ENCODE measurements at places on chromosomes 2 and 18.

GRCh38 chr2:147198651-147199171, 646.1 kb upstream of the ACVR2A start:
- DNase-seq: peak; percentile 20

- DNase-seq: no peak
Observed at GRCh38 chr2:181694271-181694670, 14.0 kb upstream of the NEUROD1 start.

DNA sequence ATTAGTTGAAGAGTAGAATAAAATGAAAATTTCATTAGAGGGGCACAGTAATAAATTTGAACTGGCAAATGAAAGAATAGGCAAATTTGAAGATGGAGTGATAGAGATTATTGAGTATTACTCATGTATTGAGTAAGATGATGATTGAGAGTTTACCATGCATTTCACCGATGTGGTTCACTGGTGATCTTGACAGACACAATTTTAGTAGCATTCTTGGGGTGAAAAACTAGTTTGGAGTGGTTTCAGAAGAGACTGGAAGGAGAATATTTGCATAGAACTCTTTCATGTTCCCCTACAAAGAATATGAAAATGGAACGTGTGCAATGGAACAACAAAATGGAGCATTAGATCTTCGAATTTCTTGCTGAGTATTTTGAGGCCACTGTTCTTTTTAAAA, 121.4 kb downstream of the ASXL3 start:
- DNase-seq: no peak

- peak; percentile 16 for DNase-seq
Observed at GRCh38 chr18:10851824-10852319, 297.5 kb downstream of the PIEZO2 start.

DNA sequence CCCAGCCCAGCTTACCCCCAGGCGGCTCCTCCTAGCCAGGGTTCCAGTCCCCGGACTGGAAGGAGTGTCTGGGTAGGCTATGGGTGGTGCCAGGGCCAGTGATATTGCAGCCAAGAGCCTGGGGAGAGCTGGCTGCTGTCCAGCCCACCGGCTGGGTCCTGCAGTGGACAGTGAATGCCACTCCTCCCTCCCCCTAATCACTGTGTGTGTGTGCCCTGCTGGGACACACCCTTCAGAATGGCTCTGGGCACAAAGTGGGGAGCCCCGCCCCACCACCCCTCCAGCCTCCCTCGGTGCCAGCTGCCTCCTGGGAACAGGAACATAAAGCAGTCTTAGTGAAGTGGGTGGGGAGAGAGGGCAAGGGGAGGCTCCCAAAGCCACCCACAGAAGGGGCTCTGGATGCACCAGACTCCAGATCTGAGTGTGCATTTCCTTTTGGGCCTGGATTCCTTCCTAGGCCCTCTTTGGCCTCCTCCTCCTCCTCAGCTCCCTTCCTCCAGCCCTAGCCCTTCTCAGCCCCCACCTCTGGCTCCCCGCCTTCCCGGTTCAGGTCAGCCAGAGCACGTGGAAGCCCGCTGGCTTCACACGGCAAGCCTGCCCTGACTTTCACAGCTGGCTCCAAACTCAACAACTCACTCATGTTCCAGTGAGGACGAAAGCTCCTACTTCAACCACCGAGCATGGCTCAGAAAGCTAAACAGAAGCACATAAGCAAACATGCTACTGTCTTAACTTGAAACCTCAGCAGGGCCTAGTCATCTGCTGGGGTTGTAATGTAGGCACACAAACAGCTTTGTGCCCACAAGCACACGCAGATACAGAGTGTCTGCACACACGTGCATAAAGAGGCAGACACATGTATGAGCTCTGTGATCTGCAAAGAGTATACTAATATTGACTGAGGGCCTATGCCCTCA, 209.2 kb upstream of the SMAD2 start:
- no peak for DNase-seq

DNA sequence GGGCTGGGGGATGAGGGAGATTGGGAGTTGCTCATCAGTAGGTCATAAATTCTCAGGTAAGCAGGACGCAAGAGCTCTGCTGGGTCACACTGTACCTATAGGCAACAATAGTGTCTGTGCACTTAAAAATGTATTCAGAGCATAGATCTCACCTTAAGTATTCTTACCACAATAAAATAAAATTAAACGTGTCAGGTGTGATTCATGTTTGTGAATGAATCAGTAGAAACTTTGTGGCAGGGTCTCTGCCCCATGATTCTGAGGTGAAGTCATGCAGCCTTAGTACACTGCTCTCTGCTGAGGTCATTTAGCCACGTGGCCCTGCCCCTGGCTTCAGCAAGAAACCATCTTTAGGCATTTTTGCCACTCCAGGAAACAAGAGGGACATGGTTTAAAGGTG, 253.8 kb downstream of the FBXO15 start:
- no peak for DNase-seq

DNA sequence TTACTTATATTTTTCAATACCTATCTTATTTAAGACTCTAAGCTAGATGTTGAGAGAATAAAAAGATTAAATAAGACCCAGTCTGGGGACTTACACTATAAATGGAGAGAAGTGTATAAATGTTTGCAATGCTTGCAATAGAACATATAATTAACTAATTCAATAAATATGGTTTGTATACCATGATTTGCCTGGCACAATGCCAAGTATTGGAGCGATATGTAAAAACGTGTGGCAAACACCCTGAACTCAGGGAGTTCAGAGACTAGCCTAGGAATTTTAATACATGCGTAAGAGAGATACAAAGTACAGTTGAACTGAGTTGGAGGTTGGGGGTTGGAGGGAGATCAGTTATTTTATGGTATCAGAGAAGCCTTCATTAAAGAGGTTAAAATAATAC, 251.8 kb upstream of the DDX18 start:
- no peak for DNase-seq

DNA sequence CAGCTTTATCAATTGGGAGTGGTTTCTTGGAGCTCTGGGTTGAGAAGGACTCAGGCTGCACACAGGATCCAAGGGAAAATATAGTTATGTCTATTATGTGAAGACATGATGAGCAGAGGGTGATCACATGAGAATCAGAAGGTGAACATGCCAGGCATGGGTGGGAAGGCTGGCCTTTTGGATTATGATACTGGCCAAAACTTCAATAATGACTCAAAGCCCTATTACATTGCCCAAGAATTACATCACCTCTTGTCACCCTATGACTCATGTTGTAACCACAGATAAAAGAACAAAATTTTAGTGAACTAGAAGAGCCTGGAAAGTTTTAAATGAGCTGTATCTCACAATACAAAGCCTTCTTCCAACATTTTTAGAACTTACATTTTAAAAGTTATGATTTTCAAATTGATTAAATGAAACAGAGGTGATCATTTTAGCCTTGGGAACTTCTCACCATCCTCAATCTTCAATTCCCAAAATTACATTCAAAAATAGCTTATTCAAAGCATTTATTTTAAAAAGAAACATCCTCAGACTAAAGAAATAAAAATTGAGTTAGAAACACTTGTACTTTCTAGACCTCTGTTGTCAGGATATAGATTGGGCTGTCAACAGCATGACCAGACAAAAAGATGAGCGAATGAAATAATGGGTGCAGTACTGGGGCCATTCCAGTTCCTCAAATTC, 428.3 kb downstream of the MBD2 start:
- no peak for DNase-seq

DNA sequence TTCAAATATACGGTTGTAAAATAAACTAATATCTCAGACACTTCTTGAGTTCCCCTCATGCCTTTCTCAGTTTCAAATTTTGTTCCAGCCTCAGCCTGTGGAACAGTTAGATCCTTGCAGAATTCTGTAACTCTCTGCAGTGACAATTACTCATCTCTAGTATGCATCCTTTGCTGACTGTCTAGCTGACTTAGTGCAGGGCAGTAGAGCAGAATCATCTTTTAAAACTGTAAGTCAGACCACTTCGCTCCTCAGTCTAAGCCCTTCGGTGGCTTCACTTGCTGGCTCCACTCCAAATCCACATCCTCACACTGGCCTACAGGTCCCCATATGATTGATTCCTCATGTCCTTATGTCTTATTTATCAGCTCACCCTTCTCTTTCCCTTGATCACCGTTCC, 164.1 kb upstream of the ZSWIM2 start:
- no peak for DNase-seq

- no peak for DNase-seq
Observed at GRCh38 chr2:188551671-188552070, 260.0 kb downstream of the GULP1 start.

DNA sequence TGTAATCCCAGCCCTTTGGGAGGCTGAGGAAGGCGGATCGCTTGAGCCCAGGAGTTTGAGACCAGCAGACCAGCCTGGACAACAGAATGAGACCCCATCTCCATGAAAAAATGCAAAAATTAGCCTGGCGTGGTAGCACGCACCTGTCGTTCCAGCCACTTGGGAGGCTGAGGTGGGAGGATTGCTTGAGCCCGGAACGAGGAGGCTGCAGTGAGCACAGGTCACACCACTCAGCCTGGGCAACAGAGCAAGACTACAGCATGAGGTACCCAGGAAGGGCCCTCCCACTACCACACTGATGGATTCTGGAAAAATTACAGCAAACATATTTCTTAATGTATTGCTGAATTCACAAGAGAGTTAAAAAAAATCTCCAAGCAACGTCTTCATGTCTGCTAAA, 56.3 kb upstream of the HPCAL1 start:
- DNase-seq: no peak

GRCh38 chr2:96514521-96514920, 9.4 kb upstream of the NEURL3 start:
- DNase-seq: no peak

- peak; percentile 49 for DNase-seq
Observed at GRCh38 chr2:103364177-103364576, 602.3 kb downstream of the TMEM182 start.

- no peak for DNase-seq
Observed at GRCh38 chr2:100141906-100142305, 484 bp downstream of the AFF3 start.

DNA sequence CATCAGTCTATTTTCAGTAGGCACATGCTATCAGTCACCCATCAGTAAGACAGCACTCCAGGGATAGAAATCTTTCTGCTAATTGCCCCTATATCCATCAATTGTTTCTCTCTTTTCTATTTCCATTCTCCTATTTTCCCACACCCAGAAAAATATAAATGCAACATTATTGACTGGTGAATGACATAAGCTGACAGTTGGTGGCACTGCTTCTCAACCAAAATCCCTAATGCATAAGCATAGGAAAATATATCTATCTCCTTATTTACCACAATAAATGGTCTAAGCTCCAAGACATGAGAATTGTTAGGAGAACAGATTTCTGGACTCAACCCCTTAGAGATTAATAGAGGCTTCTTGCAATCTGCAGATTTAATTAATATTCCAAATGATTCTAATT, 64.0 kb upstream of the REG3A start:
- no peak for DNase-seq

GRCh38 chr18:5840547-5840946, 54.8 kb downstream of the TMEM200C start:
- no peak for DNase-seq

- no peak for DNase-seq
Observed at GRCh38 chr2:12097859-12098258, 351.4 kb downstream of the LPIN1 start.

DNA sequence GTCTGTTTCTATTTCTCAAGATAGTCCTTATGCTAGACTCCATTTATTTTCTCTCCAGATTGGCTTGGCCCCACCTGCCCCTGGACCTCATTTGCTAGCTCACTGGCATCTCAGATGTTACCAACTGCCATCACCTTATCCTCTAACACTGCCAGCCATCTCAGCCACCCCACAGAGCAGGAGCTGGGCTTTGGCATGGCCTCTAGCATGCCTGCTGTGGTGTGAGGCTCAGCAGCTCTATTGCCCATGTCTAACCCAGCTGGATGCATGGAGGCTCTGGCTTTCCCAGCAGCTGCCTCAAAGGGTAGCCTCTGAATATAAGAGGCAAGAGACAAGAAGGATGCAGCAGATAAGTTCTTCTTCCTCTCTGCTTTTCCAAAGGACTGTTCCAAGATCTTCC, 373.4 kb downstream of the TNS1 start:
- DNase-seq: no peak

DNA sequence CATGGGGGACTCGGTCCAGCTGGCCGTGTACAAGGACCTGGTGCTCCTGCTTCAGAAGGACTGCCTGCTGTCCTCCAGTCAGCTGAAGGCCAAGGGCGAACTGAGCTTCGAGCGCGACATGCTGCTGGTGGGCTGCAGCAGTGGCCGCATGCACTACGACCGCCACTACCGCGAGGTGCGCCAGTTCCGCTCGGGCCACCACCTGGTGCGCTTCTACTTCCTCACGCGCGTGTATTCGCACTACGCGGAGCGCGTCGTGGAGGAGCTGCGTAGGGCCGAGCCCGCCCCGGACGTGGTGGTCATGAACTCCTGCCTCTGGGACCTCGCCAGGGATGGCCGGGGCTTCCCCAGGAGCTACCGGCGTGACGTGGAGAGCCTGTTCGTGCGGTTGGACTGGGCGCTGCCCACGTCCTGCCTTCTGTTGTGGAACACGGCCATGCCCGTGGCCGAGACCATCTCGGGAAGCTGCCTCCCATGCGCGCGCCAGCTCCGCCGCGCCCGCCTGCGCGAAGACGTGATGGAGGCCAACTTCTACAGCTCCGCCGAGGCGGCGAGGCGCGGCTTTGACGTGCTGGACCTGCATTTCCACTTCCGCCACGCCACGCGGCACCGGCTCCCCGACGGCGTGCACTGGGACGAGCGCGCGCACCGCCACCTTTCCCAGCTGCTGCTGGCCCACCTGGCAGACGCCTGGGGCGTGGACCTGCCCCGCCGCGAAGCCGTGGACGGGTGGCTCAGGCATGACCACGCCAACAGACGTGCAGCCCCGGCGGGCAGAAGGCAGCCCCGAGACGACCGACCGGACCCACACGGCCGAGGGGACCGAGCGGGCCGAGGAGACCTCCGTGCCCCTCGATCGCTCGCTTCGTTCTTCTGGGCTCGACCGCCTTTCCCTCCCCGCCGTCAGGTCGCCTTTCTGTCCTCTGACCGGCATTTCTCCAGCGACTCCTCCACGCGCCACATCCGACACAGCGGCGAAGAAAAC, 293.9 kb upstream of the ERBB4 start:
- no peak for DNase-seq

- no peak for DNase-seq
Observed at GRCh38 chr2:203857656-203858055, 9.9 kb upstream of the CTLA4 start.

- DNase-seq: no peak
Observed at GRCh38 chr18:48673456-48673852, 134.6 kb downstream of the CTIF start.

GRCh38 chr18:35437836-35438235, 59.9 kb downstream of the INO80C start:
- DNase-seq: no peak

- no peak for DNase-seq
Observed at GRCh38 chr2:120707816-120708215, 27.9 kb upstream of the GLI2 start.
